Muscle of back (tissue), 13 donors: ENCODE measurements at places on chromosomes 16 and 17.

DNA sequence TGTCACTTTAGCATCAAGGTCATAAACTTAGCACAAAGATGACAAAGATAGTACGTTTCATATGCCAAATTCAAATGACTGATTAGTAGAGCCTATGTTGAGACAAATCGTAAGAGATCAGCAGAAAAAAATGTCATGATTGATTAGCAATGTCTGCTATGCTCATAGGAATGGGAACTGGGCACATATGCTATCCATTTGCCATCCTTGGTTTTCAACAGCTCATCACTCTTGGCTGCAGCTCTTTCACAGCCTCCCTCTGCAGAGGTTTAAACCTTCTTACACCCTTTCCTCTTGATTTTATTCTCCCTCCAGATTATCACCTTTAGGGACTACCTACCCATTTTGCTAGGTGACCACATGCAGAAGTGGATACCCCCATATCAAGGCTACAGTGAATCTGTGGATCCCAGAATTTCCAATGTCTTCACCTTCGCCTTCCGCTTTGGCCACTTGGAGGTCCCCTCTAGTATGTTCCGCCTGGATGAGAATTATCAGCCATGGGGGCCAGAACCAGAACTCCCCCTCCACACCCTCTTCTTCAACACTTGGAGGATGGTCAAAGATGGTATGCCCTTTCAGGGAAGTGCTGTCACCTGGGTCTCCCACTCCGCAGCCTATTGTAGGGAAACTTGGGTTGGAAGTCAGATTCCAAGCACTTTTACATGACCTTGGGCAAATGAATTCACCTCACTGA lies 16.2 kb downstream of the MPO start:
- DNase-seq: no peak

- DNase-seq: no peak
Observed at GRCh38 chr16:87874639-87875427, 5.5 kb upstream of the SLC7A5 start.

GRCh38 chr16:21116148-21116693 lies 34.4 kb downstream of the DNAH3 start:
- no peak for DNase-seq

GRCh38 chr16:51813609-51814008 lies 662.5 kb upstream of the SALL1 start:
- no peak for DNase-seq

DNA sequence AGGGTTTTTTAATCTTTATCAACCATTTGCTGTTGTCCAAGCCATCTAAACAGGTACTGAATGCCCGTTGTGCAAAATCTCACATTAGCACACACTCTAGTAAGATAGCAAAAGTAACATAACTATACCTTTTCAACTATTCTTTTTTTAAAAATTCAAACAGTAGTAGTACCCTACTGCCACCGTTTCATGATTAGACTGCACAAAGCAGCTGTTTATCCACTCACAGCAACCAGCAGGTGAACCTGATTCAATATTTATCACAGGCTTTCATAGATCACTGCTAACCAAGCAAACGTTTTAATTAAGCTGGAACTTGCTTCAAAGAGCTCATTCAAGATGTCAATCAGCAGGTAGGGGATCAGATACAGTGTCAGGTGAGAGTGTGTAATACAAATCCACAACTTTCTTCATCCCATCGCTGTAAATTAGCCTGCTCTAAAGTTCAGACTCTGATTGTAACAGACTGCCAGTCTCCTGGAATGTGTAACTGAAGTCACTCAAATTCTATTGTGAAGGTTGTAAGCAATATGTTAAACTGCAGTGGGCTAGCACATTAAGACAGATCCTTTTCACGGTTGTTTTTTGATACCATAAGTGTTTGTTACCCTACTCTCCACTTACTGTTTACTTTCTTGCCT lies 47.3 kb downstream of the BRIP1 start:
- DNase-seq: no peak

DNA sequence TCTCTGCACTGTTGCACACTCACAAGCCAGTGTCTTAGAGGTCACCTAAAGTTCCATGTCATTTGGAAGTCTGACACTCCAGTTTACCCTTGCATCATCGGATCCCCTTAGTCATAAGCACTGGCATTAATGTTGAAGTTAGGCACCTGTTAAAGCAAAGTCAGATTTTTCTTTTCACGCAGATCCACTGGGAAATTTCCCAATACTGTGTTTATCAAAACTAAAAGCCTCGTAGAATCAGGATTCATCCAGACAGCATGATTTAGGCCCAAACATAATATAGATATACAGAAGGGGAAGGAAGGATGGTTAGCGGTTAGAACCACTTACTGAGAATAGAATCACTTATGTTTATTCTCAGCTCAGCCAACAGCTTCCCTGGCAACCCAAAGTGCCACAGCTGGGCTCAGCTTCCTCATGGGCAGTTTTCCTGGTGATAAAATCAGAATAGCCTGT lies 30.1 kb upstream of the HAPSTR1 start:
- no peak for DNase-seq

- DNase-seq: no peak
Observed at GRCh38 chr16:4026854-4027253, 89.4 kb downstream of the ADCY9 start.

DNA sequence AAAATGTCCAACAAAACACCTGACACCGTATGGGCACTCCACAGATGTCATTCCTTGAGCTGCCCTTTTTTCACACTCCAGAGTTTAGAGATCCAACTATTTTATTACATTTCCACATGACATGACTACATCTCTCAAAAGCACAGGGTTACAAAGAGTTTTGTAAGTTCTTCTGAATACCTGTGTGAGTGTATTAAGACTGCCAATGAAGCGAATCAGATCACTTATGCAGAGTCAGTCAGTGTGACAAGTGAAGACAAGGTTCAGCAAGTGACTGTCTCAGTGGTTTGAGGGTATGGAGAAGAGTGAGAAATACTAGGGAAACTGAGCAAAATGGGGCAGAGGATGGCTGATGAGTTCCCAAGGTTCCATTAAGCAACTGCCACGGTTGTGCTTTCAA lies 8.4 kb downstream of the SDR42E1 start:
- no peak for DNase-seq

GRCh38 chr16:50252082-50252611 lies 14.2 kb upstream of the ADCY7 start:
- no peak for DNase-seq

DNA sequence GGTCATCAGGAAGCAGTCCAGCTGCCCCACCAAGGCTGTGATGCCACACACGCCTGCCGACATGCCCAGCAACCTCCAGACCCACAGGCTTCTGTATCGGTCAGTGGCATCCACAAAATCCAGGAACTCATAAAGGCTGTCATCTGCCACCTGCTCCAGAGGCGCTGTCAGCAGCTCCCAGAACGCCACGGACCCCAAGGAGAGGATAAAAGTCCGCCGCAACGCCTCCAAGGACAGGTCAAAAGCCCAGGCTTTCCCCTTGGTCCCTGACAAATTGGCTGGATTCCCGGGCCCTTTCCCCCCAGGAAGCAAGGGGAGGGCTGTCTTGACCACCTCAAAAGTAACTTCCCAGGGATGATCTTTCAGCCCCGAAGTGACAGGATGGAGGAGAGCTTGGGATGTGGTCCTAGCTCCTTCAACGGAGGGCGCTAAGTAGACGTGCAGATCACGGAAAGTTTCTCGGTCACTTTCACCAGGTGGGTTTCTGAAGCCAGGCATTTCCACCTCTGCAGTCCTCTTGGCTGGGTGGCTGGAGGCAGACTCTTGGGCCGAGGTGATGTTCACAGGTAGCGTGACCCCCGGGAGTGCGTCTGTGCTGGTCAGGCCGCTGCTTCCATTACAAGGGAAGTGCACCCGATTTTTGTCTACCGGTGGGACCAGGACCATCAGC lies 854 bp downstream of the MFSD6L start:
- DNase-seq: no peak

DNA sequence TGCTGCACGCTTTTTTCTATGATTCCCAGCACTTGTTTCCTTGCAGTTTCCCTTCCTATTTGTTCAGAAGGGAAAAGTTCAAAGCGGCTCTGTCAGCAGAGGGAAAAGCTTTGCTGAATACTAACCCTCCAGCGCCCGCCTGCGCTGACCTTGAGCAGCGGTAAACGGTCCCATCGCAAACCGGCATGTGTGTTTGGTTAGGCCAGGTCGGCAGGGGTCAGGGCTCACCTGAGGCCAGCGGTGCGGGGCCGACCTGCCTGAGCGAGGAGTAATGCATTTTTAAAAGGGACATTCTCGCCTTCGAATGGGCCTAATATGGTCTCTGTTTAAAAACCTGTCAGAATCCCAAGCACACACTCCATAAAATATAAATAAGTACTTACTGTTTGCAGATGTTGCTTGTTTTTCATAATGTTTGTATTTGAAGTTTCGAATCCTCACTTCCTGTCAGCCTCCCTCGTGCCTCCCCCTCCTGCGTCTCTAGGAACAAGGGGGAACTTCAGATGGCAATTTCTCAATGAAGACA lies 110.1 kb downstream of the IRX3 start:
- DNase-seq: no peak

- DNase-seq: peak; percentile 46
Observed at GRCh38 chr16:83356266-83356665, 451.5 kb upstream of the HSBP1 start.

- no peak for DNase-seq
Observed at GRCh38 chr17:75662511-75662910, 4.4 kb downstream of the RECQL5 start.

GRCh38 chr17:61591930-61592329 lies 911 bp upstream of the NACA2 start:
- no peak for DNase-seq

DNA sequence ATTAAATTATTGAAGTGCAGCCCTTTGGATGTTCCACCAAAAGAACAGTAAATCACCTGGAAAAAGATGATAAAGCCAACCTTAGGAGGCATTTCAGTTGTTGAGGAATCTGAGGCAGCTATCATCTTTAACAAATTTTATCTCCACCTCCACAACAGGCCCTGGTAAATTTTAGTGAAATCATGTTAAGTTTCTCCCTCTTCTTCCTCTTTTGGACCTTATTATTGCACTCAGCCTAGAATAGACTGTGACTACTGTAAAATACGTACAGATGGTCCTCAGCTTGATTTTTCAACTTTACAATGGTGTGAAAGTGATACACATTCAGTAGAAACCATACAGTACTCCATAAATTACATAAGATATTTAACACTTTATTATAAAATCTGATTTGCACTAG lies 90.3 kb downstream of the USP32 start:
- no peak for DNase-seq

GRCh38 chr16:58417600-58417999 lies 25.3 kb downstream of the GINS3 start:
- DNase-seq: no peak

- DNase-seq: no peak
Observed at GRCh38 chr16:73616770-73617169, 568.8 kb upstream of the ZFHX3 start.

- DNase-seq: no peak
Observed at GRCh38 chr16:70255574-70255973, 3.8 kb upstream of the EXOSC6 start.

DNA sequence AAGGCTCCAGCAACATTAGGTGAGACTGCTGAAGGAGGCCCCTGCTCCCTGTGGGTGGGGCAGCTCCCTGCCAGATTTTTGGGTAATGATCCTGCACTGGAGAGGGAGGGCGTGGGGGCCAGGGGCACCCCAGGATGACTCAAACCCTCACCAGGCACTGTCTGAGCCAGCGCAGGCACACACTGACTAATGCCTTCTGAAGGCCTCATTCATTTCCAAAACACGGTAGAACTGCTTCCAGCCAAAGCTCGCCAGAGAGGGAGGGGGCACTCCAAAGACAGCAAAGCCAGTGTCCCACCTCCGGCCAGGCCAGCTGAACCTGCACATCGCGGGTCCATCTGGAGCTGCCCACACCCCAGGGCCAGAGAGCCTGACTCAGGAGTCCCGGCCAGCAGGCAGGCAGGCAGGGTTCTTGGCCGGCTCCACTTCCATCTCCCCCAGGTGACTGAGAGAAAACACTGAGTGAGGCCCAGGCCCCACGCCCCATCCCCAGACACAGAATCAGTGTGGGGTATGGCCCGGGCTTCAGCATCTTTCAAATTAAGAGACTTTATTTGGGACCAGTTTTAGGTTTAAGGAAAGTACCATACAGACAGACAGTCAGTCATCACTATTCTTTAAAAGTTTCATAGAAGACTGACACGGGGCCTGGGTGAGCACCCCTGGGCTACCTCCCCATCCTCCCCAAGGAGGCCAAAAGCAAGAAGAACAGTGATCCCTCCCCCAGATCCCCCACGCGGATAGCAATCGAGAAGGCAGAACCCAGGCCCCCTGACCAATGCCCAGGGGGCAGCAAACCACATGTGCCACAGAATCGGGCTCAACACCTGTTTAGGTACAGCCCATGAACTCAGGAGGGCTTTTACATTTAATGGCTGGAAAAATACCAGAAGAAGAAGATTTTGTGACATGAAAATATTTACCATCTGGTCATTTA lies 2.3 kb downstream of the PIEZO1 start:
- no peak for DNase-seq

- no peak for DNase-seq
Observed at GRCh38 chr17:51200295-51200694, 34.1 kb downstream of the NME2 start.

DNA sequence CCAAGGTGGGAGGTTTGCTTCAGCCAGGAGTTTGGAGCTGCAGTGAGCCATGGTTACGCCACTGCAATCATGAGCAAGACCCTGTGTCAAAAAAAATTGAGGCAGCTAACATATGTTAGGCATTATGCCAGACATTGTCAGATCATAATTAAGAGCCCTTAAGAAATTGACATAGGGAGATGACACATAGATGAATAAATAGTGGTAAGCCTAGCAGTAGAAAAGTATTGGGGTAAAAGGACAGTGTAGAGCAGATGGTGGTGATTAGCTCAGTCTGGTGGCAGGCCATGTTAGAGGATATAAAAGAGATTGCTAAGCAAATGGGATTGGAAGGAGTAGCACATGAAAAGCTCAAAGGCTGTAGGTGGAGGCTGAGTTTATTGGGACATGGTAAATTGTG lies 22.6 kb downstream of the SRCAP start:
- no peak for DNase-seq

DNA sequence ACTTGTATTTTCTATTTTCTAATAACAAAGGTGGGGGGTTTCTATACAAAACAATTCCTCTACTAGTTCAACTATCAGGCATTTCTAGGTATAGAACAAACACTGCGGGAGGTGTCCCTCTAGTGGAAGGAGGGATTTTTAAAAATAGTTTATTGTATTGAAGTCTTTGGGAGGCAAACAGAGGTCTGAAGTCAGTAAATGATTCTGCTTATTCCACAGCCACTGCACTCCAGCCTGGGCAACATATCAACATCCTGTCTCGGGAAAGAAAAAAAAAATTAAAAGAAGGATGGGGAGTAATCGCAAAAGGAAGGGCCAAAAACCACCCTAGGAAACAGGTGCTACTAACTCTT lies 648 bp upstream of the ERCC4 start:
- DNase-seq: no peak
